ENCODE measurements at places on chromosomes 1 and 21.
A peak's percentile ranks its signal among the peaks of the same experiment; 100 is the strongest.

GRCh38 chr1:78227705-78228635 lies 182.2 kb downstream of the GIPC2 start:
- no peak for DNase-seq

DNA sequence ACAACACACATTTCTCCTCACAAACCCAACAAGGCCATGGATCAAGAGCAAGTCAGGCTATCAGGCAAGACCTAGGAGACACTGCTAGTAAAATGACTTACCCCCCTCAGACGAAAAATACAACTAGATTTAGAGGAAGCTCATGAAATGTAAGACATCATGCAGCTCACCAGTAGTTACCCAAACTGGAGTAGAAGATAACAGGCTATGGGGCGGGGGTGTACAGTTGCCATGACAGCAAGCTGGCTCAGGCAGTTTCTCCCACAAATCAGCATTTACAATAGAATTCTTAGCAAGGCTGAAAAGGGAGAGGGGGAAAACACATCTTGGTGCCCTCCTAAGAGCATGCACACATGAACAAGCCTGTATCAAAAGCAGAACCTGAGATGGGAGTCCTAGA lies 13.9 kb downstream of the TPM3 start:
- no peak for DNase-seq

GRCh38 chr1:235859789-235860188 lies 6.9 kb downstream of the LYST start:
- DNase-seq, result no peak

- DNase-seq, result no peak
These were observed 74.0 kb upstream of the EXO1 start for GRCh38 chr1:241773991-241774390.

DNA sequence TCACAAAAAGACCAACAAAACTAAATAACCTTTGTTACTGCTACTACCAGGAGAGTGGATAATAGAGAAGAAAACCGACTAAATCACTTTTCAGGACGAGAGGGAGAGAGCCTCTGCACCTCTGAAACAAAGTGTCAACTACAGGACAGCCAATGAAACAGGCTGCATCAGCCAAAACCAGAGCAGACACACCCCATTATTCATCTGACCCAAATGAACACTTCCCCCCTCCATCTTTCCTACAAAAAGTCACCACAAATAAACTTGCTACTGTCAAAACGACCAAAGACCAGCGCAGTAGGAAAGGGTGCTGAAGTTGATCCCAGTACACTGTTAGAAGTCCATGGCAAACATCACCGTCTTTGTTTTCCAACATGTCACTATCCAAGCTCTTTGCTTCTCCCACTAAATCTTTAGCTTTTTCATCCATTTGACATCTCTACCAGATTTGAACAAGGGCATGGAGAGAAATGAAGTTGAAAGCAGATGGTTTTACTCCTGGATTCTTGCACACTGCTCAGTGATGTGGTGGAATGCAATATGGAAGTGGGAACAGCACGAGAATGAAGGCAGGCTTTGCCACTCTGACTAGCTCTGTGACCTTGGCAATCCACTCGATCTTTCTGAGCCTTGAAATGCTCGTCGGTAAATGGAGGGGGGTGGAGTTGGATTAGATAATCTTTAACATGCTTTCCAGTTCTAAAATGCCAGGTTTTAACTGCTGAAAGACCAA lies 20.5 kb downstream of the DSTYK start:
- no peak for DNase-seq

GRCh38 chr1:154971341-154971998 lies 923 bp upstream of the SHC1 start:
- no peak for DNase-seq

- DNase-seq, result no peak
These were observed 4.1 kb upstream of the TTLL10 start for GRCh38 chr1:1169429-1170214.

- no peak for DNase-seq
These were observed 39.1 kb upstream of the CDC42BPA start for GRCh38 chr1:227357171-227357926.

GRCh38 chr1:67947114-67947513 lies 103.3 kb downstream of the DIRAS3 start:
- DNase-seq, result no peak

GRCh38 chr1:10507111-10507879 lies 32.5 kb downstream of the PEX14 start:
- DNase-seq, result peak; percentile 72

DNA sequence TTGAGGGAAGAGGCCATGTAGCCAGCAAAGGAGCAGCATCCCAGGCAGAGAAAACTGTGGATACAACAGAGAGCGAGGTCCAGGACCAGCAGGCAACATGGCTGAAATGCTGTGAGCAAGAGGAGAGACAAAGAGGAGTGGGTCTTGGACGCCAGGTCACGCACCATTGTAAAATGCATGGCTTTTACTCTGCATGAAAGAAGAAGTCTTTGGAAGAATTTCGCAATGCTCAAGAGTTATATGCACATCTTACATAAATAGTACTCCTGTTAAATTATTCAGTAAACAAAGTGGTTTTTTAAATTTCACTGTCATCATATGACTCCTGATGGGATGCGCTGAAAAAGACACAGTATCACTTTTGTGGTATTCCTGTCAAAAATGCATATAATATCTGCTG lies 3.5 kb downstream of the CD244 start:
- DNase-seq, result no peak

DNA sequence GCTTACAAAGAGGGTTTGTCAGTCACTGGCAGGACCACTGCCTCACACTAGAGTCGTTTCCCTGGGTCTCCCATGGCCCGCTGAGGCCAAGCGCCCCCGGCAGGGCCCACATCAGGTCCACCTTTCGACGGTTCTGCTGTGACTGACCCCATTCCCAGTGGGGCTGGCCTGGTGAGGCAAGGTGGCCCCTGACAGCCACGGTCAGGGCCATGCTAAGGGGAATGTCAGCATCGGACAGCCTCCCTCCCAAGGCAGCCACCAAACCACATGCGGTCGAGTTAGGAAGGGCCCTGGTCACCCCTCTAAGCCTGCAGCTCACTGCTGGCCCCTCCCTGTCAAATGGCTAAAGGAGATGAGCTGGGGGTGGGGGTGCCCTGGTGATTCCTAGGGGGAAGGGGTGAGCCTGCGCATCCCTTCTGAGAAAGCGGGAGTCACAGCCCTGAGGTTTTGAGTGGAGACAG lies 2.9 kb upstream of the KIF17 start:
- no peak for DNase-seq

- DNase-seq, result no peak
These were observed 1206.0 kb upstream of the TMPRSS15 start for GRCh38 chr21:19609611-19610010.

DNA sequence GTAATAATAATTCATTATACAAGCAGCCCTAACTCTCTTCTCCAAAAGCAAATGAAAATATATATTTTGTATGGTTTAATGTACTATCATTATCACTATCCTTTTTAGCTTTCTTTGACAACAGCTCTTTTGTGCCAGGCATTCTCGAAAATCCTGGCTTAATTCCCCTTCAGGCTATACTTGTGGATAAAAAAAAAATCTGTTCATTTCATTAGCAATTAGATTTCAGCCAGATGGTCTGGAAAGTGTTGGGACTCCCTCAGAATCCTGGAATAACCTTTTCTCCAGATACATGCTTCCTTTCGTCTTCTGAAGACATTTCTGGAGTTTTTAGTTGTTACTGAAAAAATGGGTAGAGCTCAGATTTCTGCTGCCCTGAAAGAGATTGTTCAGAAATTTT lies 83.4 kb upstream of the PLPPR4 start:
- DNase-seq, result no peak

GRCh38 chr1:201724766-201725118 lies 104.2 kb upstream of the IPO9 start:
- no peak for DNase-seq

GRCh38 chr1:207417076-207417475 lies 37.1 kb upstream of the CR2 start:
- no peak for DNase-seq

DNA sequence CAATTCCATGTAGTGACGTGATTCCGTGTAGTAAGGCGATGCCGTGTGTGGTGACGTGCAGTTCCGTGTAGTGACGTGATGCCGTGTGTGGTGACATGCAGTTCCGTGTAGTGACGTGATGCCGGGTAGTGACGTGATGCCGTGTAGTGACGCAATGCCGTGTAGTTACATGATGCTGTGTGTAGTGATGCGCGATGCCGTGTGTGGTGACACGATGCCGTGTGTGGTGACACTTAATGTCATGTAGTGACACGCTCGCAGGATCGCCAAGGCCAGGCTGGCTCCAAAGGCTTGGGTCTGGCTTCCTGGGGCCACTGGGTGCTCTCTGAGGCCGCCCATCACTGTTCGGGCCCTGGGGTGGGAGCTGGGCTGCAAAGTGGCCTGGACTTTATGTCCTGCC lies 14.2 kb downstream of the COL18A1 start:
- no peak for DNase-seq

DNA sequence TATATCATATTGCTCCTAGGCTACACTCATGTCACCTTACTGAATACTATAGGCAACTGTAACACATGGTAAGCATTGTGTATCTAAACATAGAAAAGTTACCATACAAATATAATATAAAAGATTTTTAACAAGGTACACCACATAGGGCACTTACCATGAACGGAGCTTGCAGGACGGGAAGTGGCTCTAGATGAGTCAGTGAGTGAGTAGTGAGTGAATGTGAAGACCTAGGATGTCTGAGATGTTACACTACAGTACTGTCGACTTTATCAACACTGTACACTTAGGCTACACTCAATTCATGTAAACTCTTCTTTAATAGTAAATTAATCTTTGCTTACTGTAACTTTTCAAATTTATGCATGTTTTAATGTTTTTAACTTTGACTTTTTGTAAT lies 81.0 kb upstream of the PLD5 start:
- DNase-seq, result no peak

DNA sequence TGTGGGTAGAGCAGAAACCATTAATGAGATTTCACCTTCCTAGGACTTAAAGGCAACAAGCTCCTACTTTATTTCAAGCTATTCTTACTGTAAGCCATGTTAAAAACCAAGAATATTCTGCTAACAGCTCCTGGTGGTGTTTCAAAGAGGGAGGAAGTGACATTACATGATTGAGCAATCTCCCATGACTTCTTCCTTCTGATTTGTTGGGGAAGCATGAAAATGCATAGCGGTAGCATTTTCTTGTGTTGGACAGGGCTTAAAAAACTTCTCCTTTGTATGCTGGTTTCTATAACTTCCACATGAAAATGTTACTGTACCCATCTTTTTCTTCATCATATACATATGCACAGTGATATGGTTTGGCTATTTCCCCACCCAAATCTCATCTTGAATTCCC lies 297.0 kb upstream of the SNX7 start:
- DNase-seq, result no peak

DNA sequence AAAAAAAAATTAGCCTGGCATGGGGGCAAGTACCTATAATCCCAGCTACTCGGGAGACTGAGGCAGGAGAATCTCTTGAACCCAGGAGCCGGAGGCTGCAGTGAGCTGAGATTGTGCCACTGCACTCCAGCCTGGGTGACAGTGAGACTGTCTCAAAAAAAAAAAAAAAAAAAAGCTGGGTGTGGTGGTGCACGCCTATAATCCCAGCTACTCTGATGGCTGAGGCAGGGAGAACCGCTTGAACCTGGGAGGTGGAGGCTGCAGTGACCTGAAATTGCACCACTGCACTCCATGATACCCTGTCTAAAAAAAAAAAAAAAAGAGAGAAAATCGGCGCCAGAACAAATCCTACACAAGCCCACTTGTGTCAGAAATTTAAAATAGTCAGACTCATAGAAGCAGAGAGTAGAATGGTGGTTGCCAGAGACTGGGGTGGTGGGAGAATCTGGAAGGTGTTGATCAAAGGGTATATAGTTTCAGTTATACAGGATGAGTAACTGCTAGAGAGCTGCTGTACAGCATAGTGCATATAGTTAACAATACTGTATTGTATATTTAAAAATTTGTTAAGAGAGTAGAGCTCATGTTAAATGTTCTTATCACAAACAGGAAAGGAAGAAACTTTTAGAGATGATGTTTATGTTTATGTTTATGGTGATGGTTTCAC lies 9.6 kb downstream of the DIP2A start:
- DNase-seq, result no peak

DNA sequence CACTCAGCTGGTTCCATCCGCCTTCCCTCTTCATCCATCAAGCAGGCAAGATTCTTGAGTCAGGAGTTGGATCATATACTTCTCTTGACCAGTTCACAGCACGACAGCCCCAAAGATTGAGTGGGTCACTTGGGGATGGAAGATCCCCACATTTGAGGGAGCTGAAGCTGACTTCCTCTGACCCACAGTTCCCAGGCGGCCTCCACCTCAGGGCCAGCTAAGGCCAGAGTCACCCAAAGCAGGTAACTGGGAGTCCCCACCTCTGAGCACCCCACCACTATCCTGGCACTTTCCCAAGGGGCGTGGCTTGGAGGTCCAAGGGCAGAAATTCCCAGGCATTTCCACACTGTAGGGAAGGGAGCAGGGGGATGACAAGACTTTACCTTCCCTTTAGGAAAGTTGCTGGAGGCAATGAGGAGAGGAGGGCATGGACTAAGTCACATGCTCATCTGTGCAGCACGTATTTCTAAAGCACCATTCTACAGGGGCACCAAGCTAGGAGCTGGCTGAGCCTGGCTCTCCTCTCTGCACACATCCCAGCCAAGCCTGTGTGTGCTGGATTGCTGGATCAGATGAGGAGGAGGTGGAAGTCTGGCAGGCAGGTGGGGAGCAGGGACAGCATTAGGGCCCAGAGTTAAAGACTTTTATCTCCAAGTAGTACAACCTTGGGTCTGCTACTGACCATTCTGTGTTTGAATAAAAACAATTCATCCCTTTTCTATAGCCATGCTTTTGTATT lies 1.3 kb upstream of the RD3 start:
- no peak for DNase-seq

GRCh38 chr1:165397944-165398343 lies 41.4 kb upstream of the LMX1A start:
- no peak for DNase-seq

DNA sequence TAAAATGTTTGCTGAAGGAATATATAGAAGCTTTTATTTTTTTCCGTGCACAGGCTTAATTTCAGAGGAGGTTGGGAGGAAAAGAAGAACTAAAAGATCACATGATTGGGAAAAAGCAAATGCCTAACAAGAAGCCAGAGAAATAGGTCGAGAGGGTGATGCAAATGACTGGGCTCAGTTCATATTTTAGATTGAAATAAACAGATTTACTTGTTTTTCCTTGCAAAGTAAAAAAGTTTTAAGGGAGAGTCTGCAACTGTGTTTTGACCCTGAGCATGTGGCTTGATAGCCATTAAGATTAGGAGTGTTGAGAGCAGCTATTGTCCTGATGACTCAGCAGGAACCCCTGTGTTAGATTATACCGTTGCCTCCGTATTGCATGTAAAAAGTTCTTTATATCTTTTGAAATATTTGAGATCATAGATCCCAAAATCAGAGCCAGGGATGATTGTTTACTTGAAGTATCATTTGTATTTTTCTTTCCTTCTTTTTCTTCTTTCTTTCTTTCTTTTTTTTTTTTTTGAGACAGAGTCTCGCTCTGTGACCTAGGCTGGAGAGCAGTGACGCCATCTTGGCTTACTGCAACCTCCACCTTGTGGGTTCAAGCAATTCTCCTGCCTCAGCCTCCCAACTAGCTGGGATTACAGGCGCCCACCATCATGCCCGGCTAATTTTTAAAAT lies 20.2 kb downstream of the CLIC4 start:
- no peak for DNase-seq

- DNase-seq, result no peak
These were observed 2.7 kb downstream of the CELF3 start for GRCh38 chr1:151713874-151714273.

- no peak for DNase-seq
These were observed 249.1 kb downstream of the FOXD2 start for GRCh38 chr1:47686731-47687630.
